ENCODE measurements at places on chromosomes 11 and 22.

DNA sequence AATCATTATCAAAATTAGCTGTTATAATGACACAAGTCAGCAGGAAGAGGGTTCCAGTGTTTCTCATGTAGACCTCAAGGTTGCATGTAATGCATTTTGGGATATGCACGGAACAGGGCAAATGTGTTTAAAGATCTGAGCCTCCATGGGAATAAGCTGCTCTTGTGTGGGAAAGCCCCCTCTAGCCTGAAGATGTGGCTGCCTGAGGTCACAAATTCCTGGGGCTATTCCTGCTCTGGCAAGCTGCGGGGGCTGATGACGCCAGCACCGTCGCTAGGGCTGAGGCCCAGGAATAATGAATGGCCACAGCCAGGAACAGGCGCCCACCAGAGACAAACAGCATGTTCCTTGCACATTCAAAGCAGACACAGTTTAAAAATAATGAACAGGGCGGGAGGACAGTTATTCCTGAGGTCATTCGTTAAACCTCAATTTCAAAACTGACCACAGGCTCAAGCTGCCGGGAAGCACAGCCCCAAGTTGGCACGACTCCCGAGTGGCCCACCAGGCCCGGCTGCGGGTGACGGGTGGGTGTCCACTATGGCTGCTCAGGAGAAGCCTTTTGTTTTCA, 11.7 kb downstream of the OSBPL5 start:
- no peak for DNase-seq

GRCh38 chr11:87425943-87426342, 388.2 kb downstream of the TMEM135 start:
- DNase-seq = no peak

DNA sequence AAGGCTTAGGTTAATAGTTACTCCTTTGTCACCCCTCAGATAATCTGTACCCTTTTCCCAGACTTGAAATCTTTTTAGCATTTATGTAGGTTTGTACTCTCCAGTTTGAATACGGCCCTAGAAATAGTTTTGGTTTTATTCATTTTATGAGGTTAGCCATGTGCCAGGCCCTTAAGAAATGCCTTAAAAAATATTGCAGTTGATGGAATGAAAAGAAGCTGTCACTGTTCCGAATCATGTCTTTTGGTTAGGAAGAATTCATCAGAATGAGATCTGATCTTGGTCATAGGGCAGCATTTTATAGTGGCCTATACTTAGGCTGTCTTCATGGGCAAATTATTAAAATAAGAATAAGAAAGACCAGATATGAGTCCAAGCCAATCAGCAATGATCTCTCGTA, 14.8 kb upstream of the PRSS23 start:
- DNase-seq = no peak

- no peak for DNase-seq
Observed at GRCh38 chr22:19412478-19412877, 19.1 kb downstream of the HIRA start.

GRCh38 chr11:119015054-119015611, 3.0 kb downstream of the RPS25 start:
- DNase-seq = no peak

GRCh38 chr11:126489836-126490660, 134.6 kb downstream of the ST3GAL4 start:
- no peak for DNase-seq

GRCh38 chr11:126963115-126963514, 37.5 kb downstream of the KIRREL3 start:
- DNase-seq = no peak

DNA sequence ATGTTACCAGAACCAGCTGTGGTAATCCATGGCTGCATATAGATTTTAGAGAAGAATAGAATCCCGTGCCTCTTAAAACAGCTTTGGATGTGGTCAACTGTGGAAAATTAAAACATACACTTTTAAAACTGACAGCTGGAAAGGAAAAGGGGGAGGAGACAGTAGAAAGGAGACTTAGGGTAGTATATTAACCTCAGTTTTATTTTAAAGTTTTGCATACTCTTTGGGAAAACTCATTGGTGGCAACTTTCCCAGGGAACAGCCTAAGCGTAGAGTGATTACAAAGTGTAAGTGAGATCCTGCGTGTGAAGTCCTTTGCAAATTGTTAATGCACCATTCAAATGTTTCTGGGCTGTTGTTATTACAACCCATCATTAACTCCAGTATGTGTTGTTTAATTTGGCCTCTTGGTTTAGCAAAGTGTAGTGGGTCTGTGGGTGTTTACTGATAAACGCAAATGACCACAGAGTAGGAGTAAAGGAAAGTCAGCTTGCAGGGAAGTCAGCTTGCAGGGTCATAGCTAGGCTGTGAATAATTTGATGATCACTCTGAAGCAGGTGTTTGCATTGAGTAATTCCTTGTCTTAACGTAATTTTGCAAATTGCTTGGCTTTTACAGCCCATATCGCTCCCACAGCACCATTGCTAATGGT, 88.0 kb upstream of the DBX1 start:
- DNase-seq = no peak

GRCh38 chr11:57482782-57483561, 22.6 kb downstream of the RTN4RL2 start:
- peak; percentile 73 for DNase-seq

DNA sequence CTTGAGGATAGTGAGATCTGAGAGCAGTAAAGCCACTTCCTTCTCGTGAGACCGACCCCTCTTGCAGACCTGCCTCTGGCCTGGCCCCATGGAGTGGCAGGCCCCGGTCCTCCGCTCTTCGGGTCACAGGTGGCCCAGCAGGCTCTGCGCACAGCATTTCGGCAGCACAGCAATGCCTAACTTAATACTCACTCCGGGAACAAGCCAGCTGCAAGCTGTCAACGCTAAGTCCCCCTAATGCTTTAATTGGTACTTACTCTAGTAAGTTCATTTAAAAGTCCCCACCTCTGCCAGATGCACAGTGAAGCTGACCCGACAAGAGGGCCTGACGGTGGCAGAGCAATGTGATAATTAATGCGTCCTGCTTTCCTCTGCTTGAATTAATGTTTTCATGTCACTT, 349.3 kb upstream of the B3GAT1 start:
- DNase-seq = no peak

DNA sequence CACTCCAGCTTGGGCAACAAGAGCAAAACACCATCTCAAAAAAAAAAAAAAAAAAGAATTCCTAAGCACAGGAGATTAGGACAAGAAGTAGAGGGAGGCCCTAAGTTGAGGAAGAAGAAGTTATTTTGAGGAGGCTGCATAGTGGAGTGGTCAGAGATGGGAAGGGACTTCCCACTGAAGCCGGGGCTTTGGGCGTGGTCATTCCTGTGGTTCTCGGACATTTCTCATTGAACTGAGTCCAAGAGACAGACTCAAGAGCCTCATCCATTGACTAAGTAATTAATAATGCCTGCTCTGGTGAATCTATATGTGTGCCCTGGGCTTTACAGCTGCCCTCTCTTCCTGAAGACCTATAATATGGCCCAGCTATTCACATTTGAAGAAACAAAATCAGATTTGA, 53.2 kb upstream of the FTH1 start:
- no peak for DNase-seq

- DNase-seq = no peak
Observed at GRCh38 chr11:65817312-65817834, 16.4 kb upstream of the SNX32 start.

GRCh38 chr11:119607726-119608125, 121.3 kb downstream of the NECTIN1 start:
- no peak for DNase-seq

GRCh38 chr11:119892311-119892808, 163.4 kb upstream of the NECTIN1 start:
- DNase-seq = no peak

GRCh38 chr11:65058012-65058411, 341 bp downstream of the NAALADL1 start:
- no peak for DNase-seq

GRCh38 chr11:122156940-122157382, 40.9 kb upstream of the BLID start:
- DNase-seq = no peak

DNA sequence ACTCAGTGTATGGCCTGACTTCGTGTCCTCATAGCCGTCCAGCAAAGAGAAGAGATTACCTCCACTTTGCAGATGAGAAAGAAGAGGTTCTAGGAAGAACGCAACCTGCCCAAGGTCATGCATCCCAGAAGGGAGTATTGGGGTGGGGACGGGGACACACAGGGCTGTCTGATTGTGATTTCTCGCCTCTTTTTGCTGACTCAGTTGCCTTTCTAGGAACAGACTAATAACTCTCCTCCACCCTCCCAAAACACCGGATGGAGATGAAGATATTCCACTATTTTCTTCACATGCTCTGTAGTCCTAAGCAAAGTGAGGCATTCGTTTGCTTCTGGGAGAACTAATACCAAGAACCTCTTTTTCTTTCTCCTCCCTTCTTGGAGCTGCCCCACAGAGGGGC, 529.3 kb downstream of the MIAT start:
- DNase-seq = no peak

- DNase-seq = no peak
Observed at GRCh38 chr11:95985174-95985808, 61.4 kb upstream of the MTMR2 start.

DNA sequence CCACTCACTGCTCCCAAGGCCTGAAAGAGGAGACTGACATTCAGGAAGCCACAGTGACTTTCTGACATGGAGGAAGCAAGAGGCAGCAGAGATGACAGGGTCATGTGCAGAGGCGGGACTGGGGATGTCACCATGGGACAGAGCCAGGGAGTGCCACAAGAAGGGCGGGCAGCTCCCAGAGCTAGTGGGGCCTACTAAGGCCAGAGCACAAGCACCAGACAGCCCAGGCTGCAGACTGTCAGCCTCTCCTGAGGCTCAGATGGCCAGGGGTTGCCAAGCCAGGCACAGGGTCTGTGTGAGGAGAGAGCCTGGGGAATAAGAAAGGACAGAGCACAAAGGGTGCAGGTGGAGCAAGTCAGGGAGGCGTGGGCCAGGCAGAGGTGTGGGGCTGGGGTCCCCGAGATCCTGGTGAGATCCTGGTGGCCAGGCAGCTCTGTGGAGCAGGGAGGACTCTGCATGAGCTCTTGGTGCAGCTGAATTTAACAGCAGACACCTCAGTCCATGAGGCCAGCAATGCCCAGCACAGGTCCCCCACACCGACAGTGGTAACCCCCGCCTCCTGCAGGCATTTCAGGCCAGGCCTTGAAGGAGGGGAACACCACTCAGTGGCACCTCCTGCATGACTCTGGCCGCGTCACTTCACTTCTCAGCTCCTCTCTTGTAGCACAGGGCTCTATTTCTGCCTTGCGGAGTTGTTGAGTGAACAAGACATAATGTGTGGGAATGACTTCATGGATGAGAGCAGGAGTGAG, 52.3 kb downstream of the SGSM3 start:
- no peak for DNase-seq

- DNase-seq = no peak
Observed at GRCh38 chr11:74784234-74784633, 35.6 kb downstream of the RNF169 start.

- no peak for DNase-seq
Observed at GRCh38 chr11:9367551-9367950, 16.9 kb upstream of the IPO7 start.

DNA sequence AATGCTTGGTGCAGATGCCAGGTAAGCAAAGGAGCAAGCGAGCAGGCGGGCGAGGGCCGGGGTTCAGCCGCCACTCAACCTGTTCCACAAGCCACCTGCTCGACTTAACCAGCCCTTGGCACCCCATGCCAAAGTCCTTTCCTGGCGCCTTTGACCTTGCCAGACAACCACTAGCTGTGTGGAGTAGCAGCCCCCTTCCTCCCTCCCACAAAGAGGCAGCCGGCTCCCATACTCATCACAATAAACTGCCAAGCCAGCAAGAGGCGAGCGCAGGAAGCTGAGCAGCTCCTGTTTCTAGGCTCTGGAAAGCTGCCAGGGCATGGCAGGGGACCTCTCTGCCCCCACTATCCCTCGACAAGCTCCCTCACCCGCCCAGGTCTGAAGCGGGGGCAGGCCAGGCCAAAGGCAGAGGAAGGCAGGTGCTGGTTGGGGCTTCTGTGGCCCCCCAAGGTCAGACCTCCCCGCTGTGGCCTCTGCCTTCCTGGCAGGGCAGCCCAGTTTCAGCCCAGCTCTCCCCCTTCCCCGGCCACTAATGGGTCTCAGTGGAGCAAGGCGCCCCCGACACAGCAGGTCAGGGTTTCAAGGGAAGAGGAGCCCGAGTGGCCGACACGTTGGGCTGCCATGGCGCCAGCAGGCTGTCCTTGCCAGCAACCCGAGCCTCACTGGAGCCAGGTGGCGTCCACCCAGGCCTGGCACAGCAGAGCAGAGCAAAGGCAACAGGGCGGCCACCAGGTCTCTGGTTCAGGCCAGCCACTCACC, 15.3 kb downstream of the MACROD1 start:
- no peak for DNase-seq

DNA sequence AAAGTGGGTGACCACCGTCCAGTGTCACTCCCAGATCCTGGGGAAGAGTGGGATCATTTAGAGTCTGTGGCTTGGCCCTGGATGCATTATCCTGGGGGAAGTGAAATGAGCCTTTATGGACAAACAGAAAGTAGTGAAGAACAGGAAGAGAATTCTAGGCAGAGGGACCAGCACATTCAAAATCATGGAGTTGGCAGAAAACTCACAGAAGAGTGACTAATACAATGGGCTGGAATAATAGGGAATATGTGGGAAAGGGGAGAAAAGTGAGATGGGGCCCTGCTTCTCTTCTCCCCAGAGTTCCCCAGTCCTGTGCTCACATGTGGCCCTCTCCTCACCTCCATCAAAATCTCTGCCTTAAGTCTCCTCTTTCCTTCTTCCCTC, 84.3 kb downstream of the CCDC81 start:
- DNase-seq = no peak

DNA sequence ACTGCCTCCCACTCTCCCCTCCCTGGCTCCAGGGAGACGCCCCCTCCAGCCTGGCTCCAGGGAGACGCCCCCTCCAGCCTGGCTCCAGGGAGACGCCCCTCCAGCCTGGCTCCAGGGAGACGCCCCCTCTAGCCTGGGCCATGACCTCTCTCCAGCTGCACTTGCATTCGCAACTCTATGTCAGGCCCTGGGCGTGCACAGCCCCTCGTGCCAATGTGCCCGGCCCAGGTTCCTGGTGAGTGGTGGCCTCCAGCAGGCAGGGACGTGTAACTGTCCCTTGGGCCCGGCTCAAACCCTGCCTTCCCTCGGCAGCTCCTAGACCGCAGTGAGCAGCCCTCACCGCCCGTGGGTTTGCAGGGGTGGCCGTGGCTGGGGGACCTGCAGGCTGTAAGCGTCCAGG, 6.9 kb downstream of the MUC6 start:
- DNase-seq = no peak

- no peak for DNase-seq
Observed at GRCh38 chr11:36775756-36776155, 177.7 kb upstream of the RAG2 start.

Measured in stimulated activated CD4-positive, alpha-beta T cell treated with anti-CD3 and anti-CD28 coated beads, Interleukin-12 subunit alpha, Interleukin-12 subunit beta, amount 100 ng/mL, for 4 hours (primary cell).